ENCODE measurements at places on chromosomes 2 and 18.

- DNase-seq, result no peak
Measured at GRCh38 chr2:40169430-40169829, 282.5 kb downstream of the SLC8A1 start.

DNA sequence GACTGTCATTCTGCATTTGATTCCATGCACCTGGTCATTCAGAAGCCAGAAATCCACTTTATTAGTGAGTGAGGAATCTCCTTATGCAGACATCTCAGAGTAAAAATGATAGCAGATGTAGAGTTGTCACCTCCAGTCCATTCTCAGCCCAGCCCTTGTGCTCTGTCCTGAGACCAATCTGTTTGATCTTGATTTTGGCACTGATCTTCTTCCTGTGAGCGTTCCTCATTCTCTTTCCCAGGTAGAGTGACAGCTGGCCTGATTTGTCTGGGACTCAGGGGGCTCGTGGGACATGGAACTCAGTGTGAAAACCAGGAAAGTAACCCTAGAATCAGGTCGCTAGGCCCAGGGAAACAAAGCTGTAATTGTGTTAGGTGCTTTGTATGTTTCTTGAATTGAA, 8.9 kb downstream of the ARHGAP25 start:
- DNase-seq, result no peak

GRCh38 chr2:142509401-142509800, 368.1 kb upstream of the KYNU start:
- no peak for DNase-seq

DNA sequence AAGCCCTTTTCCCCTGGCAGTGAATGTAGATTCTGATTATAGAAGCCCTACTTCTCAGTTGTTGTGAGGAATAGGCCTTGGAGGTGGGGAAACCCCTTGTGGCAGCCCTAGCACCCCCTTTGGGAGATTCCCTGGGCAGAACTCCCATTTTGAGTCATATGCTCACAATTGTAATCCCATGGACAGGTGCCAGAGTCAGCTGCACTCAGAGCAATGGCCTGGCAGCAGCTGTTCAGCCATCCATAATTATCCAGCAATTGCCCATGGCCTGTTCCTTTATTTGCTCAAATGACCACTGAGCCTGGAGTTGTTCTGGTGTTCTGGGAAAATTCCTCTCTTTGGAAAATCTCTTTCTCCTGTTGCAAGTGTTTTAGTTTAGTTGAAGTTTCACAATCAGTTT, 71.7 kb downstream of the PTRHD1 start:
- peak; percentile 84 for DNase-seq

- DNase-seq, result no peak
Measured at GRCh38 chr2:82667491-82667890, 1791.6 kb downstream of the SUCLG1 start.

DNA sequence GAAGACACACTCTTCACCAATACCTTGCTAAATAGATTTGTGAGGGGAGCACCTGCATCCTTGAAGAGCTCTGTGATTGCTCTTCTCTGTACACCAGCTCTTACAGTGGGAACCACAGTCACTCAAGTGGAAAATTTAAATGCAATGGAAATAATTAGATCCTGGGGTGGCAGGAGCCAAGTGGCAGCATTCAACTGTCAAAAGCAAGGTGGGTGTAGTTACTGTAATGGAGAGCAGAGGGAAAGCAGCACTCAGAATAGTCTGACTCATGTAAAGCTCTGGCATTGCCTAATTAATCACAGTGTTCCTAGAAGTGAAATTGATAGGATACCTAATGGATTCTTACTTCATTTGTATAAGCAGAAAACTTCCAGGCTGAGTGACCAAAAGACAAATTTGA, 245.8 kb downstream of the KCNE4 start:
- DNase-seq, result no peak

DNA sequence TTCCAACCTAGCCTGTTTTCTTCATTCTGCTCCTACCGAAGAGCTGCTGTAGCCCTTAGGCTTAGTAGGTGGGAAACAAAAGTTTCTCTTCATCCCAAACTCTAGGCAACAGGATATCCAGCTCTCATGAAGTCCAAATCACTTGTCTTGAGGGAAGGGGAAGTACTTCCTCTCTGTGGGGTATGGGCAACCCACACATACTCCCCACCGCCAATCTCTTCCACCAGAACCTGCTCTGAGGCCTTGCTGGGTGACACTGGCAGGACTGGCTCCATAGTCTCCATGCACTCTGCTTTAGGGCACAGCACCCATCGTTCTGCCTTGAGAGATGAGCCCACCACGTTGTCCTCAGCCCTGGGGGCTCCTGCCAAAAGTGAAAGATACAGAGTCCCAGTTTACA, 173.0 kb downstream of the NCK2 start:
- no peak for DNase-seq
